ENCODE measurements at places on chromosomes 3 and 15.

DNA sequence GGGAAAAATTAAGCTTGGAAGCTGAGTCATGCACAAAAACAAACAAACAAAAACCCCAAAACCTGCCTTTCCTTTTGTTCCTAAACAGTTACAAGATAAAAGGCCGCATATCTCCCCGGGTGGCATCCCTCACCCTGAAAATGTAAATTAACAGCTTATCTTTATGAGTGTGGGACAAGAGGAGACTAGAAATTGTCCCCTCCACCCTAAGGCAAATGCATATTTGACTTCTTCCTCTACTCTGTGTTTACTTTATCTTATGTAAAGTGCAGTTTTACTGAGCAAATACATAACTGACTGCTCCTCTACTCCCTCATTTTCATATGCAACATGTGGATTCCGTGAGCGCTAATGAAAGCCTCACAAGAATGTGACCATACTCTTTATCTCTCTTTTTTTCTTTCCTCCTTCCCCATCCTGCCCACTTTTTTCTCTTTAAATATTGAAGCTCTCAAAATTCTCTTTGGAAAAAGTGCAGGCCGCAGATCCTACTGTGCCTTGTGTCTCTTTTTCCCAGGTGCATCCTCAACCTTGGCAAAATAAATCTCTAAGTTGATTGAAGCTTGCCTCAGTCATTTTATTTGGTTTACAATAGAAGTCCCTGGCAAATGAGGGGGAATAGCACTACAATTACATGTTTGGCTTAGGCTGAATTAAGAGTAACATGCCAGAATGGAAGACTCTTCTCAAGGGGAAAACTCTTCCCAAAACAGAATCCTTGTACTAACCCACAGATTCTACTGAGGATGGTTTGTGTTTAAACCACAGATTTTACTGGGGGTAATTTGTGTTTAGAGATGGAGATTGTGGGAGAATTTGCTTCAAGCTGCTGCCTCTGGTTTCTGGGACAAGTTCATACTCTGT is 72.7 kb upstream of the WDR72 start:
- DNase-seq, result no peak

DNA sequence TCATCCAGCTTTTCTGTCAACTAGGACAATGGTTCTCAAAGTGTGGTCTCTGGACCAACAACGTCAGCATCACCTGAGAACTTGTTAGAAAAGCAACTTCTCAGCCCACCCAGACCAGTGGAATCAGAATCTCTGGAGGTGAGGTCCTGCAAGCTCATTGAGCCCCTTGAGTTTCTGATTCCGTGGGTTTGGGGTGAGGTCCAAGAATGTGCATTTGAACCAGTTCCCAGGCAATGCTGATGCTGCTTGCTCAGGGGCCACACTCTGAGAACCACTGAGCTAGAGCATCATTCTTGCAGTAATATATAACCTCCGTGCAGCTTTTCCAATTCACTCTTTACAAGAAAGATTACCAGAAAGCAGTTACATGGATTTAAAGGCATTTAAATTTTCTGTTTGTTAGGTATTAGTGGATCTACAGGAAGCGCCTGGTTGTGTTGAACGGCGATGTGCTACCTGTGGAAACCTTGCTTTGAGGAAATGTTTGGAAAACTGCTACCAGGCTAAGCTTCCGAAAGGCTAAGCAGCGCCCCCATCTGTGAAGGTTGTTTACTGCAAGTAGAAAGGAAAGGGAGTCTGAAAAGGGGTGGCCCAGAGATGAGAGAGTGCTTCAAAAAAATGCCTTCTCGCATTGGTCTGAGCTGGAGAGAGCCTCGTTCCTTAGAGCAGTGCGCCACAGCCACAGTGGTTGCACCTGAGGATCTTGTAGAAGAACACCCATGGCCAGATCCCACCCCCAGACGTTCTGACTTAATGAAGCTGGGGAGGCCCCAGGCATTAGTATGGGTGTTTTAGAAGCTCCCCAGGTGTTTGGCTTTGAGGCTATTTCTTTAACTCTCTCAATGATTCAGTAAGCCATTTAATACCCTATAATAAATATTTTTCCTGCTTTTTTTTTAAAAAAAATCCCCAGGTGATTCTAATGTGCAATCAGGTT is 50.0 kb downstream of the RLBP1 start:
- DNase-seq, result peak; percentile 40

GRCh38 chr3:124261306-124261705 is 269.4 kb upstream of the ROPN1 start:
- no peak for DNase-seq

DNA sequence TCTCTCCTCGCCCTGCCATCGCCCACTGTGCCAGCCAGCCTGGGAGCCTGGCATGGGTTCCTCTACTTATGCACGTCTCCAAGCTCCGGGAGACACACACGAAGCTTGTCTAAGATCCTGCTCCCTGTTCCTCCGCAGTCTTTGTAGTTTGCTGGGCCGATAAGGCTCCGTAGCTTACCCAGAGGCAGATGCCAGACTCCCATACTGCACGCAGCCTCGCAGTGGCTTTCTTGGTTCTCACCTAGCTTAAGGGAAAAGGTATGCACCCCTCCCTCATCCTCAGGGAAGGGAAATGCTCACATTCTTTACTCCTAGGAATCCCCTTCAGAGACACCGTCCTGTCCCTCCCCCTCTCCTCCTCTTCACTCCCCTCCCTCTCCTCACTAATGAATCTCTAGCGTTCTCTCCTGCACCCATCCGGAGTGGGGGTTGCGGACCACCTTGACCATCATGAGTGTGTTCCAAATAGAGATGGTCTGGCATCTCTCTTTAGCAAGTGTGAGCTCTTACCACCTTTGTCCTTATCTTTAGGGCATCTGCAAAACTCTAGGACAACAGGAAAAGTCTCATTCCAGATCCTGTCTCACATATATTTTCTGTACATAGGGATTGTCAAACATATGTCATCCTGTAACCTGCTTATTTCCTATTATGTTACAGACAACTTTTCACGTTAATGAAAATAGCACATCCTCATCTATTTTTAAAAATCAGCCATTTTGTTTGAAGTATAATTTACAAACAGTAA is 56.5 kb downstream of the TMEM266 start:
- no peak for DNase-seq

DNA sequence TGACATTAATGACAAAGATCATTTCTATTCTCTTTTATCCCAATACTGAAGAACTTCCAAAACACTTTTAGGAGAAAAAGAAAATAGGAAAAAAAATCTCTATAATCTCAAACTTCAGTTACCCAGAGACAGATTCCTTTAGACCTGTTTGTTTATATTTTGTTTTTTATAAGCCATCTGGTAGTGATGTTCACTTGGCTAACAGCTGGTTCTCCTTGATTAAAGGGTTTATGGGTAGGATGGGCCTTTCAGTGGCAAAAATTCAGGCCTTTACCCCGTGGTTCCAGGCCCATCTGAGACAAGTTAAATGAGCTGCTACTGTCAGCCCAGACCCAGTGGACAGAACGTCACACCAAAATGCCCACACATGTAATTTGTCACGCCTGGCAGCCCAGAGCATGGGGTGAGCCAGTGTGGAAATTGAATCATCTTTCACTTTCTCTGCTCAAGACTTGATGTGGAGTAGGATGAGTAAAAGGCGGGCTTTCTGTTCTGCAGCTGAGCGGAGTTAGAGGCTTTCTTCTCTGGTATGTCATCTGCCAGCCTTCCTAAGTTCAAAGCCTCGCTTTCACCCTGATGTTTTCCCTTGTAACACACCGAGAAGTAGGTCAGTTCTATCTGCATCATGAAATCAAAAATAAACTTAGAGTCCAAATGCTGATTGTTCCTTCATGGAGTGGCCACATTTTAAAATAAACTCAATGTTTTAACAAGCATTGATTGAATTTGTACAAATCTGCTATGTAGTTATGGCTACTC is 62.5 kb upstream of the SKOR1 start:
- DNase-seq, result peak; percentile 88

- no peak for DNase-seq
These were observed 179.4 kb downstream of the OPA1 start for GRCh38 chr3:193772422-193772763.

DNA sequence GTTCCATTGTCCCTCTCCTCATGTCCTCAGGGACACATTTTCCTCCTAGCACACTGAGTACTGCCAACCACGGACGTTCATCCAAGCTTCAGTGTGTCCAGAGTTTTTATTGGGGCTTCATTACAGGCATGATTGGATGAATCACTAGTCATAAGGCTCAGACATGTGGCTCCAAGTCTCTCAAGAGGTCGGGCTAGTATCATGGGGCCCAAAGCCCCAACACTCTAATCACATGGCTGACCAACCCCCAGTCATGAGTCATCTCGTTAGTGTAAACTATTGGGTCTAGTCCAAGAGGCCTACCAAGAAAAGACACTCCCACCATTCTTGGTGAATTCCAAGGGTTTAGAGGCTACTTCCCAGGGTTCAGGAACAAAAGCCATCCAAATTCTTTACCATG is 4.4 kb downstream of the TERC start:
- peak; percentile 26 for DNase-seq
